Stimulated activated CD4-positive, alpha-beta T cell treated with anti-CD3 and anti-CD28 coated beads, Interleukin-15, amount 100 ng/mL, for 1 hour (primary cell): ENCODE measurements at places on chromosomes 13 and 19.

DNA sequence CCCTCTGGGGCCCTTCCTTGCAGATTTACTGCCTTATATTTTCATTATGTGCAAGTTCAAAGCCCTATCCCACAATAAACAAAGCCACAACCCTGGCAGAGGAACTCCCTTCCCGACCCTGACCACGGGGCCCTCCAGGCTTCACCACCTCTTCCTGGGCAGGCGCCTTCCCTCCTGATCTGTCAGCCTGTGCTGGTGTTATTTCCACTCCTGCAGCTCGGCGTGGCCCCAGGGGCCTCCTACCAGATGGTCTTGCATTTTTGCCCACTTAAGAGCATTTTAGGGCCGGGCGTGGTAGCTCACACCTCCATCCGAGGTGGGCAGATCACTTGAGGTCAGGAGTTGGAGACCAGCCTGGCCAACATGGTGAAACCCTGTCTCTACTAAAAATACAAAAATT is 22.8 kb downstream of the SLC15A1 start:
- no peak for DNase-seq

- no peak for DNase-seq
Measured at GRCh38 chr13:100149389-100149788, 60.5 kb downstream of the PCCA start.

- no peak for DNase-seq
Measured at GRCh38 chr19:32471811-32472210, 66.2 kb downstream of the DPY19L3 start.

DNA sequence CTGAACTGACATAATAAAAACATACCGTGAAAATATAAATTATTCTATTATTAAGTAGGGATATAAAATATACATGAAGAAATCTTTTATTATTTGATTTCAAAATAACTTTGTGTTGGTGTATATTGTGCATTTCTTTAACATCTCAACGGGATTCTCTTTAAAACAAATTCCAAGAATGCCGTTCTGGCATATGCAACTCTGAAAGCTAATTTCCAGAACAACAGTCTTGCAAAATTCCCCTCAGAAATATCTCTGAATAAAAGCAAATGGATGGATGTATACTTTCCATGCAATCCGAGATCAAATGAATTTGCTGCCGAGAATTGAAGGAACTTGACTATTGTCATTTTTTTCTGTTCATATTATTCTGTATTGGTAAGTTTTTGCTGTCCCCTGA is 1579.8 kb downstream of the PCDH9 start:
- no peak for DNase-seq
